OCI-M1 (cell line): ENCODE measurements at places on chromosomes 6 and 20.

GRCh38 chr6:100693249-100693927, 187.7 kb downstream of the ASCC3 start:
- no peak for DNase-seq

GRCh38 chr20:13205848-13206434, 15.1 kb upstream of the ISM1 start:
- DNase-seq, result no peak

GRCh38 chr20:17611540-17612286, 41.8 kb downstream of the DSTN start:
- no peak for DNase-seq

GRCh38 chr6:166079841-166080240, 87.8 kb downstream of the TBXT start:
- DNase-seq, result no peak

- DNase-seq, result peak; percentile 32
Observed at GRCh38 chr6:30470968-30471367, 18.3 kb upstream of the HLA-E start.
